ENCODE measurements at places on chromosomes 6 and 20.

GRCh38 chr6:106182455-106182854 lies 96.3 kb downstream of the PRDM1 start:
- no peak for DNase-seq

- peak; percentile 45 for DNase-seq
Measured at GRCh38 chr20:32536851-32537656, 48.1 kb downstream of the NOL4L start.

- DNase-seq: no peak
Measured at GRCh38 chr6:92377137-92377536, 1042.2 kb downstream of the EPHA7 start.

DNA sequence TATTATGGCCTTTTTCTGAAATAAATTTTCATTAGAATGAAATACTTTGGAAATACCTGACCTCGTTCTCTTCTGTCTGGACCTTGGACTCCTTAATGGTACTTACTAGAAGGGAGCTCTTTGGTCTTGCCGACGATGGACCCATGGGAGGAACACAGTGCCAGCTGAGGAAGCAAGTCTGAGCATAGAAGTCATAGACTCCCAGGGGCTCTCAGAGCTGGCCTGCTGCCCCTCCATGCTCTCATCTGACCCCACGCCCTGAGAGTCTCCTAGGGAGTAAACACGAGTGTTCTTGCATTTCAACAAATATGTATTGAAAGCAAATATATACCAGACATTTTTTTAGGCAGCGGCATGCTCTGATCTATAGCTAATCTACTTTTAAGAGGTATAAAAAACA lies 87.8 kb downstream of the PLEKHG1 start:
- no peak for DNase-seq

GRCh38 chr6:35081426-35081851 lies 59.7 kb downstream of the TCP11 start:
- DNase-seq: no peak

GRCh38 chr20:61640871-61641245 lies 388.8 kb downstream of the CDH4 start:
- no peak for DNase-seq

DNA sequence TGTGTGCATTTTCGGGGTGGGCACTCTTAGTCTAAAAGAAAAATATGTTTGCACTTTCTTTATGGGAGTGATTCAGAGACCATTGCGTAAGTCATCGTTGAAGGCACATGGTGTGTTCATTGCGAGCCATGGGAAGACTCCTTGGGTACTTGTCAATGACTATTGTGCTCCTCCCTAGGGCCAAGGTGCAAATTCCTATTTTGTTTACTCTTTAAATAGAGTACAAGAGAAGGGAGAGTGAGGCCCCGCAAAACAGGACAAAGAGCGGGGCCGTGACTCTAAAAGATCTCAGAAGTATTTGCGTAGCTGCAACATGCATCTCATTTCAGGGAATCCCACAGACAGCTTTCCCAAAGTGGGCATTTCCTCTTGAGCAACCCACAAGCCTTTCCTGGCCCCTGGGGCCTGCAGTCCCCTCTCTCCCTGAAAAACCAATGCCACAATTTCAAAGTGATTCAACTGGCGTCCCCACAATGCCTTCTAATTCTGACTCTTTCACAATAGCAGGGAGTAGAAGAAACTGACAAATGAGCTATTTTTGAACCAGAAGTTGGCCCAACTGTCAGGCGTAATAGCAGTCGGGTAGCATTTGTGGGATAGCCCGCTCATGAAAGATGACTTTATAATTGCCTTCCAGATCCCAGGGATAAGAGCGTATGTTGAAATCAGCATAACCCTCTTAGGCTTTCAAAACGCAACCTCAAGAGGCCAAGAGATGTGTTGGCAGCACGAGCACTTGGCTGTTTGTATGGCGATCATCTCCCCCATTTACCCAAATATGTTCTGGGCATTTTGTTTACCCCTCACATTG lies 277.9 kb upstream of the BMP2 start:
- no peak for DNase-seq
